Stimulated activated CD8-positive, alpha-beta memory T cell treated with anti-CD3 and anti-CD28 coated beads, Interleukin-4, amount 100 ng/mL, for 48 hours (primary cell): ENCODE measurements at places on chromosomes 12 and 14.

GRCh38 chr14:103624860-103625259, 4.2 kb upstream of the KLC1 start:
- peak; percentile 45 for DNase-seq

- DNase-seq, result peak; percentile 62
These were observed 1.1 kb upstream of the UBC start for GRCh38 chr12:124915239-124916236.

GRCh38 chr12:132638541-132639408, 20.2 kb downstream of the P2RX2 start:
- no peak for DNase-seq

GRCh38 chr12:83086023-83086422, 399.3 kb downstream of the TMTC2 start:
- DNase-seq, result no peak

- no peak for DNase-seq
These were observed 126.9 kb upstream of the PRICKLE1 start for GRCh38 chr12:42716491-42716891.

- DNase-seq, result no peak
These were observed 41.5 kb upstream of the NR2C1 start for GRCh38 chr12:95114766-95115405.

- DNase-seq, result no peak
These were observed 36.4 kb downstream of the PIWIL1 start for GRCh38 chr12:130374083-130374482.

GRCh38 chr12:107331912-107332311, 238.6 kb upstream of the CRY1 start:
- DNase-seq, result no peak

DNA sequence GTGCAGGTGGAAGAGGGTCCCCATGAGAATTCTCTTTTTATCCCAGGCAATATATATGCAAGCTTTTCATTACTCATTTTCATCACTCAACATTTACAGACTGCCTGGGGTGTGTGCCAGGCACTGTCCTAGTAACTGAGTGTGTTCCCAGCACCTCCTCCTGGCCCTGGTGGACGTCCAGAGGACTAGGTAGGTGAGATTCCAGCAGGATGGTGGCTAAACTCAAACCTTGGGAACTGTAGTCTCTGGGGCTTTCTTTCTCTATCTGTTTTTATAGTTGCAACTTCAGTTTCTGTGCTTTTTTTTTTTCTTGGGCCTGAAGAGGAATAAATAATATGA, 63.8 kb downstream of the SUSD6 start:
- DNase-seq, result no peak

DNA sequence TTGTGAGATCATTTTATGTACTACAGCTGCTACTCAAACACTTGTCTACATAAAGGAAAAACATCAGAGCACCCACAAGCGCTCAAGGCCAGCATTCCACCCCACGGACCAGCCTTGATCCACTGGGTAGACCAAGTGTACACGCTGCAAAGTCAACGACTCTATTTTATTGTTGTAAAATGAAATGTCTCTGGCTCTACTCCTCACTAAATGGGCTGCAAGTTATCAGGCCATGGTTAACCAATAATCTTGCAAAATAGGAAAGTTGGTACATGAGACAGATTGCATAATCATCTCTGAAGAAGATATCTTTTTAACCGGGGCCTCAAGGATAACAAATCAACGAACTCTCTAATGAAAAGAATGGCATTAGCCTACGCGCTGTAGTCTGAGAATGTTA, 69.9 kb upstream of the FOXN3 start:
- DNase-seq, result no peak

DNA sequence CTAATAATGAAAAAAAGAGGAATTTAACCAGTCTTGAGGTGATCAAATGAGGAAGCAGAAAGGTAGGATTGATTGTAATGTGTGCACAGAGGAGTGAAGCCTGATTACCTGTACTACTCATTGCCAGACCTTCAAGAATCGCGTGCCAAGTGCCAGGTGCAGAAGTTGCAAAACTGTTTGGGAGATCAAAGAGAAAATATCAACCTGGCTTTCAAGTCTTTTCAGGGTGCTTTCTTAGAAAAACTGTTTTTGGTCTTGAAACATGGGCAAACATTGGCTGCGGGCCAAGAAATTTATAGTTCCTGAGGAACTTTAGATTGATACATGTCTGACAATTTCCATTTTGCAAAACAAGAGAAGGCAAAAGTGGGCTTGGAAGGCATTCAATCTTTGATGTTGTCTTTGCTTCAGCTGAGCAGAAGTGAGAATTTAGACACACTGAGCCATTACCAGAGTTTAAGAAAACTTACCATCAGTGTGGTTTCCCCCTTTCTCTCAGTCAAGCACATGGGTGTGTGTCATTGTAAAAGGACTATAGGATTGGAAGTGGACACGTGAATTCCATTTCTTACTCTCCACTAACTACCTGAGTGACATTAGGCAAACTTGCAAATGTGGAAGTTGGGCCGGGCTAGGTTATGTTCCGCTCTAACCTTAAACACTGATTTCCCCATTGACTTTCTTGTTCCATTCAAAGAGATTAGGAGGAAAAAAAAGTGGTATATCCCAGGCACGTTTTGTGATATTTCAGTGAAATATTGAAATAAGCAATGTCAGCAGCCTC, 486.2 kb downstream of the DIO2 start:
- DNase-seq, result no peak

- no peak for DNase-seq
These were observed 8.7 kb downstream of the C14orf180 start for GRCh38 chr14:104588066-104588857.

- DNase-seq, result no peak
These were observed 329.6 kb downstream of the TMTC2 start for GRCh38 chr12:83016218-83016835.

GRCh38 chr12:113912760-113913329, 53.3 kb downstream of the RBM19 start:
- DNase-seq, result peak; percentile 76

DNA sequence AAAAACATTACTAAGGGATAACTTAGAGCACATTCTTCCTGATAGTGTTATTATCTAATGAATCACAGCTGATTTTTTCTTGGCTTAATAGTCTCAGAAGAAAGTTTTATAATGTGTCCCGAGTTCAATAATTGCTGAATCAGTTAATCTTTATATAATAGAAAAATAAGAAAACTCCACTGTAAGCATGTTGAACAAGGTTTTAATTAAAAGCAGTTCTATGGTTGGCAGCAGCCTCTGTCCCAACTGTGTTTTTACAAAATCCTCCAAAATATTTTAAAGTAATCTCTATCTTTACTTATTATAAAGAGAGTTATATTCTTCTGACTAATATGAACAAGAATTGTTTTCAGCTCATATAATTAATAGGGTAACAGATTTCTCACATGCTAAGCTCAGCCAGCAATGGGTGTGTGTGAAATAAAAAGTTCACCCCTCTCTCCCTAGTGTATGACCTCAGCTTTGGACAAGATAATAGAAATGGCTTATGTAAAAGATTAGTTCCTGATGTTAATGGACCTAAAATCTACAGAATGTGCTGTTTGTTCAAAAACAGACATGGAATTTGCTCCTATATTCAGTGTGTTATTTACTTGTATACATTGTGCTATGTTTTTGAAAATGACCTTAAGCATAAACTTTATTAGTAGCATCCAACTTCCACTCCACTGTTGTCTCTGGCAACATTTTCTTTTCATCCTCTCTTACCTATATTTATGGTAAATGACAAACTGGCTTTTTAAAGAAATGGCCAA, 67.1 kb upstream of the DCN start:
- no peak for DNase-seq

DNA sequence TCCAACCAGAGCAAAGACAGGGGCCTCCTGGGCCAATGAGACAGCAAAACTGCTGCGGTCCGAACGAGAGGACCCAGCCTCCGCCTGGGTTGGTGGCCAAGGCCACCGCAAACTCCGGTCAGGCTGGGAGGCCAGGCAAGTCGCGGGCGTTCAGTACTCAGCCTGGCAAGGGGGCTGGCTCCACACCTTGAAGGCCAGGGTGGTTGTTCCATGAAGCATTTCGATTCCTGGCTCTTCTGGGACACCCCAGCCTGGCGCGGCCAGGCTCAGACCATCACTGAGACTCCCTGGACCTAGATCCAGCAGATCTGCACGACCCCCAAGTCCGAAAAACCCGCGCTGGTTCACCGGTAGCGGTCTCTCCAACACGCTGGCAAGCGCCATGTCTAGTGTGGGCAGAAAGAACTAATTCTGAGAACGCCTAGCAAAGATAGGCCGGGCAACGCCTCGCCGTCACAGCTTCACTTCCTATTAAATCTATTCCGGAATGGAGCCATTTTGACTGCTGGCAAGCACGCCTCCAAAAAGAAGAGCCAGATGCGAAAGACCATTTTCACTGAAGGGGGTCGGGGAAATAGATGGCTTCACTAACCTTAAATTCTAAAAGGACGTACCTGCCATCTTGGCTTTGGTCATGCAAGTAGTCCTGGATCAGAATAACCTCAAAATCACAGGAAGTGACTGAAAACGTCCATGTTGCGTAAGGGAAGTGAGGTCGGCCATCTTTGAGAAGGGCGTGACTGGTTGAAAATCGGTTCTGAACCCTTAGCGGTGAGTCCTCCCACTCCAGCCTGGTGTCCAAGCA, at the start of gene PSMB5:
Gene PSMB5, minus strand, starts transcription at position 403 of the 805 bp plus-strand sequence. Its CDS starts 19 bp downstream, at position 384.
- DNase-seq, result peak; percentile 88

GRCh38 chr12:124088217-124088907, 115.3 kb downstream of the ZNF664 start:
- no peak for DNase-seq

GRCh38 chr12:27549236-27549800, 25.3 kb downstream of the PPFIBP1 start:
- no peak for DNase-seq

- no peak for DNase-seq
These were observed 8.8 kb upstream of the MAP4K5 start for GRCh38 chr14:50541159-50541567.

DNA sequence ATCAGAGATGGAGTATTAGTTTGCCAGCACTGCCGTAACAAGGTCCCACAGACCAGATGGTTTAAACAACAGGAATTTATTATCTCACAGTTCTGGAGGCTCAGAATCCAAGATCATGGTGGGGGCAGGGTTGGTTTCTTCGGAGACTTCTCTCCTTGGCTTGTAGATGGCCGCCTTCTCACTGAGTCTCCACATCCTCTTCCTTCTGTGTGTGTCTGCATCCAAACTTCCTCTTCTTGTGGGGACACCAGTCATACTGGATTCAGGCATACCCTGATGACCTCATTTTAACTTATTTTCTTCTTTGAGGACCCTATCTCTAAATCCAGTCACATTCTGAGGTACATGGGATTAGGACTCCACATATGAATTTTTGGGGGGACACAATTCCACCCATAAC, 455.5 kb downstream of the RGS6 start:
- no peak for DNase-seq

GRCh38 chr12:99418379-99418778, 229.2 kb upstream of the GARIN6 start:
- no peak for DNase-seq

- DNase-seq, result no peak
These were observed 612.3 kb downstream of the KCNH5 start for GRCh38 chr14:62432955-62433354.

- DNase-seq, result no peak
These were observed 365 bp upstream of the ABHD4 start for GRCh38 chr14:22597771-22598098.

DNA sequence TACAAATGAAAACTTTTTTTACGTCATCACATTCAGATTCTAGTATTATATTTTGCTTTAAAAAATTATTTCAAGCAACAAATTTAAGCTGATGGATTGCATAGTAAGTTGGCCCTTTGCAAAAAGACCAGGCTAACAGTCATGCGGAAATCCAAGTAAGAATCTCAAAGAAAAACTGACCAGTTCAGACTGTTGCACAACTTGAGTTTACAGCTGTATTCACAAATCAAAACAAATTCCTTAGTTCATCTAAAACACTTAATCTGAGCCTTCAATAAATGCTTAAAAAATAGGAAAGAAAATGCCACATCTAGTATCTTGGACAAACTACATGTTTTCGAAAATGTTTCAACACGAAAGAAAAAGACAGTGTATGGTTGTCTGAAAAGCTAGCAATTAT, 847 bp downstream of the CCDC59 start:
- no peak for DNase-seq

- DNase-seq, result no peak
These were observed 340.2 kb upstream of the DDHD1 start for GRCh38 chr14:53493320-53493719.

GRCh38 chr14:105168979-105169507, 467 bp upstream of the JAG2 start:
- peak; percentile 60 for DNase-seq

DNA sequence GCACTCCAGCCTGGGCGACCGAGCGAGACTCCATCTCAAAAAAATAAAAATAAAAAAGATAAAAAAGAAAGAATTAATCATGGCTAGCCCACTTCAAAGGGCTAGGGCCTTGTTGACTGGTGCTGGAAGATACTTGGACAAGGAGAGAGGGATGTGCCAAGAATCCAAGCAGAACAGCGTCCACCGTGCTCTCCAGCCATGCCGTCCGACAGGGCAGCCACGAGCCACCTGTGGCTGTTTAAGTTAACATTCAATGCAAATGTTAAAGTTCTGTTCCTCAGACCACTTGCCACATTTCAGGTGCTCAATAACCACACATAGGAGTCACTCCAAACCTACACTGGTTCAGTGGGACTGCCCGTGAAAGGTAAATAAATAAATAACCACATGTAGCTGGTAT, 21.4 kb downstream of the SLC6A13 start:
- DNase-seq, result peak; percentile 9

DNA sequence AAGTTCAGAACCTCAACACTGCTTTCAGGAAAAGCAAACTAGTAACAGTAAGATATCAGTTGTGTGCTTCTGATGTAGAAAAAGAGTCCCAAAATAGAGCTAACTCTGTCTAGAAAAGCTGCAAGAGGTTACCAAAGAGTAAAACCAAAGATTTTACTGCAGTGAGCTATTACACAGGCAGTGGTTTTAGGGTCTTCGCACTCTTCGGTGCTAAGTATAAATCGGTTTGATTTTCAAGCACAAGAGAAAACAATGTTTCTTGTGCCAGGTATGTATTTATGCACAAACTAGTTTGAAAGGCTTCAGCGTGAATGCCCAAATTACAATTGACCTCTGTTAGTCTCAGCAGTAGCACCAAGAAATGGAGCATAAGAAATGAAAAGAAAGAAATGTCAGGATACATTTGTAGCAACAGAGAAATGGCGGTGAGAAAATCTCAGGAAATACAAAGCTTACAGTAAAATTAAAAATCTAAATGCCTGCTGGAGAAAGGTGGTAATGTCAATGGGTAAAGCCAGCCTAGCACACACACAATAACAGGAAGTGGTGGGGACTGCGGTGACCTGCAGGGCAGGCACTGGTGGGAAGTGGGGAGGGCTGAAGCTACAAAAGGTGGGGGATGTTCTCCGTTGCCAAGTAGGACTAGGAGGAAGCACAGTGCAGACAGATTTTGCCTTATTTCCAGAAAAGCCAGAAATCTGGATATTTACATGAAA, 18.0 kb upstream of the DYRK2 start:
- peak; percentile 79 for DNase-seq
